CD4-positive, alpha-beta T cell (primary cell): ENCODE measurements at places on chromosomes 1 and 21.

GRCh38 chr1:49181033-49181432 lies 404.3 kb upstream of the BEND5 start:
- no peak for DNase-seq

DNA sequence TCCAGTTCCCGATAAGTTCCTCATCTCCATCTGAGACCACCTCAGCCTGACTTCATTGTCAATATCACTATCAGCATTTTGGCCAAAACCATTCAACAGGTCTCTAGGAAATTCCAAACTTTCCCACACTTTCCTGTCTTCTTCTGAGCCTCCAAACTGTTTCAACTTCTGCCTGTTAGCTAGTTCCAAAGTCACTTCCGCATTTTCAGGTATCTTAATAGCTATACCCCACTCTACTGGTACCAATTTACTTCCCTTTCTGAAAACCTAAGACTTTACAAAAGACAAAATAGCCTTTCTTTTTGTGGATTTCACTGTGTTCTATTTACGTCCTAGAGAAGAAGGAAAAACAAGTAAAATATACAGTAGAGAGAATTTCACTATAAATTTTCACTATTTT lies 147.0 kb upstream of the FMN2 start:
- no peak for DNase-seq

GRCh38 chr21:42435401-42435800 lies 31.7 kb downstream of the UBASH3A start:
- DNase-seq, result no peak

DNA sequence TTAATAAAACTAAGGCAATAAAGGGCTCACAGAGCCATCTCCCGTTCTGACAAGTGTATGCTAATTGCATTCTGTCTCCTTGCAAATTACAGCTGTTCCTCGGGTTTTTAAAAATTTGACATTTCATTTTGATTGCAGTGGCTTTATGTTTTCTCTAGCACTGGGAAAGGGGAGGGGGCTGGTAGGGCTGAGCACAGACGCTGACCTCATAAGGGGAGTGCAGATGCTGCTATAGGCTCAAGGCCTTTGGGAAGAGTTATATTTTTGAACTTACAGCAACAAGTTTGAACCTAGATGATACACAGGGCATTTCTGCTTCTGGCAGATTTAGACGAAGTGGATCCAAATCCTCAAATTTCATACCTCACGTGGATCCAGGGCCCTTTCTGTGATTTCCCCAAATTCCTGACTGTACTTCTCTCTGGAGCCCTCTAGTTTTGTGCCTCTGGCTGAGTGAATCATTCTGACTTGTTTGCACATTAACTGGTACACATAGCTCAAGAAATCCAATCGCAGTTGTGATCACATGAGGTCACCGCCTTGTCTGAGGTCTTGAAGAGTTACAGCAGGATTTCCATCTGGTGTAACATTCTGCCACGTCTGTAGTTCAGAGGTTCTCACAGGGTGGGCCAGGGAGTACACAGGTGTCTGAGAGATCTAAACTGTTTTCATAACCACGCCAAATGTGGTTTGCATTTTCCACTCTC lies 230.3 kb downstream of the C1orf94 start:
- no peak for DNase-seq

DNA sequence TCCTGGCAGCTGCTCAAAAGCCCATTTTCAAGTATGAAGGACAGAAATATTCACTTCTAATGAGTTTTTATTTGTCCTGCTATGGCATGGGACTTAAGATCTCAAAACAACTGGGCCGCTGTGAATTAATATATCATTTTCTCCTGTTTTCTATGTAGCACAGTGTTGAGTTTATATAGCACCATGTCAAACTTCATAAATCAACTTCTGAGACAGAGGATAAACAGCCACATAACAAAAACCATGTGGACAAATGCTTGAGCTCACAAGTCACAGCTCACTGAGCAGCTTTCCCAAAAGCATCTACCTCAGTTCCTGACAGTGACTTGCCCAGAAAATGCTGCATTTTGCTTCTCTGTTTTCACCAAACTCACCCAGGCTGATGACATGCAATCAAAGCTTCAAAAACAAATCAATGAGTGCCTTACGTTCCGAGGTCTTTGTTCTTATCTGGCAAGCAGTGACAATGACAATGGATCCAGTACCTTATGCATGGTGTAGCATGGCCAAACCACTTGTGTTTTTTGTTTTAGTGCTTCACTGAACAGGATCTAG lies 722.6 kb downstream of the LRRIQ3 start:
- DNase-seq, result no peak

GRCh38 chr1:224799083-224799482 lies 130.4 kb upstream of the DNAH14 start:
- DNase-seq, result no peak

GRCh38 chr1:10210841-10211804 lies 753 bp downstream of the KIF1B start:
- no peak for DNase-seq

GRCh38 chr1:174211486-174211885 lies 52.2 kb downstream of the RABGAP1L start:
- DNase-seq, result no peak

DNA sequence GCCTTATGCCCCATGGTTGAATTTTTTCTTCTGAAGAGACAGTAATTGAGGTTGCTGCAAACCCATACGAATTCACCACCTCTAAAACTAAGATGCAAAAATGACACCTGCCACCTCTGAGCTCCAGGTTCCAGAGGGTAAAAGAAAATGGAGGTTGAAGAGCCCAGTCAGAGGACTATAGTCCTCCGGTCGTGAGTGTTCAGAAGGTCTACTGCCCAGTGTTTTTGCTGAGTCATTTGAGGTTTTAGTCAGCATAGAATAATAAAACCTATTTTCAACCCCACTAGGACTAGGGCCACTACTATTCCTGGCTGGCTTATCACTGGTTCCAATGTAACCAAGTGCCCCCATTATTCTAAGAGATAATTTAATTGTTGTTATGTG lies 12.9 kb upstream of the SLAMF7 start:
- DNase-seq, result no peak
